ENCODE measurements at places on chromosomes 2 and 18. TPM values are rescaled to one million over a fixed set of nuclear protein-coding genes. Genes with fewer than 3 reads are reported as not detected.

GRCh38 chr2:7280790-7281189 lies 363.6 kb downstream of the RNF144A start:
- no peaks in the 10 kb centered on the region for H3K4me1 ChIP-seq
- no peak overlapping the region for H3K27ac ChIP-seq
- no peaks in the 10 kb centered on the region for H3K36me3 ChIP-seq
- no peak for DNase-seq
- H3K27me3 ChIP-seq: no peaks in the 10 kb centered on the region
- H3K4me3 ChIP-seq: no peak overlapping the region

DNA sequence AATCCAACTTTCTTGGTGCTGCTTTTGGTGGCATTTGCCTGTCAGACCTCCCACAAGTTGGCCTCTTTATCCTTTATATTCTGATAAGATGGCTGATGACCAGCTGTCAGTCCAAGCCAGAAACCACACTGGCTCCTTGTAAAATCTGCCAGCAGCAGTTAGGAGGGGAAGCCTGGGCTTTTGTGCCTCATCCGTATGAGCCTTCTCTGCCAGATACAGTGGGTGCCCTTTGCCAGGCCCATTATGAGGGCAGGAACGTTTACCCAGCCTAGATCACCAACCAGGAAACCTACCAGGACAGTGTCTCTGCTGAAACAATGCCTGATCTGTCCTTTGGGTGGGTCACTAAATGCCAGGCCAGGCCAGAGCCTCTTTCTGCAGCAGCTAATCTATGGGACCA lies 202.9 kb upstream of the SP5 start:
- H3K27me3 ChIP-seq: no peaks in the 10 kb centered on the region
- no peak for DNase-seq
- no peaks in the 10 kb centered on the region for H3K4me1 ChIP-seq
- no peak overlapping the region for H3K27ac ChIP-seq
- no peak overlapping the region for H3K4me3 ChIP-seq

Gene LGALSL
- polyA plus RNA-seq: 0.40 TPM

DNA sequence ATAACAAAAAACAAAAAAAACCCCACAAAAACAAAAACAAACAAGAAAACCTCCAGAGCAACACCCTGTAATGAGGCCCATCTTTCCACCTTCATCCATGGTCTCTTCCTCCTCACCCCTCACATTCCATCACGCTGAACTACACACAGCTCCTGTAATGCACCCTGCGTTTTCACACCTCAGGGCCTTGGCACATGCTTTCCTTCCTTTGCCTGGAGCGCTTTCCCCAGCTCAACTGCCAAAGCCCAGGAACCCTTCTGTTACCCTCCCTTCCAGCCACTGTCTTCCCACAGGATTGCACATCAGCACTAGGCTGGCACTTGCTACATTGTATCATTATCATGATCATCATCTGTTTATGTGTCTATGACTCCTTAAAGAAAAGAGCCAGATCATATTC lies 29.4 kb downstream of the TMEM247 start:
- no peak overlapping the region for H3K4me3 ChIP-seq
- no peaks in the 10 kb centered on the region for H3K27me3 ChIP-seq
- DNase-seq: no peak
- no peak overlapping the region for H3K27ac ChIP-seq
- no peaks in the 10 kb centered on the region for H3K36me3 ChIP-seq

GRCh38 chr2:154140249-154141025 lies 268.7 kb downstream of the GALNT13 start:
- no peaks in the 10 kb centered on the region for H3K4me1 ChIP-seq
- H3K27ac ChIP-seq: no peak overlapping the region
- no peaks in the 10 kb centered on the region for H3K36me3 ChIP-seq
- DNase-seq: no peak
- no peak overlapping the region for H3K4me3 ChIP-seq

- no peak for DNase-seq
- no peaks in the 10 kb centered on the region for H3K36me3 ChIP-seq
- H3K4me1 ChIP-seq: no peaks in the 10 kb centered on the region
- H3K27ac ChIP-seq: no peak overlapping the region
- H3K27me3 ChIP-seq: no peaks in the 10 kb centered on the region
Observed at GRCh38 chr2:107621186-107622165, 205.2 kb upstream of the RGPD4 start.

Gene CSRNP3
- not detected for polyA plus RNA-seq

Gene LHCGR
- not detected for polyA plus RNA-seq

- no peaks in the 10 kb centered on the region for H3K36me3 ChIP-seq
- no peak for DNase-seq
- no peaks in the 10 kb centered on the region for H3K27me3 ChIP-seq
- H3K27ac ChIP-seq: no peak overlapping the region
- H3K4me1 ChIP-seq: no peaks in the 10 kb centered on the region
Observed at GRCh38 chr2:18238209-18238608, 322.2 kb downstream of the RDH14 start.

- H3K36me3 ChIP-seq: no peaks in the 10 kb centered on the region
- H3K27ac ChIP-seq: no peak overlapping the region
- no peak for DNase-seq
- H3K27me3 ChIP-seq: no peaks in the 10 kb centered on the region
- H3K4me1 ChIP-seq: no peaks in the 10 kb centered on the region
Observed at GRCh38 chr2:158045362-158045761, 56.3 kb upstream of the UPP2 start.

DNA sequence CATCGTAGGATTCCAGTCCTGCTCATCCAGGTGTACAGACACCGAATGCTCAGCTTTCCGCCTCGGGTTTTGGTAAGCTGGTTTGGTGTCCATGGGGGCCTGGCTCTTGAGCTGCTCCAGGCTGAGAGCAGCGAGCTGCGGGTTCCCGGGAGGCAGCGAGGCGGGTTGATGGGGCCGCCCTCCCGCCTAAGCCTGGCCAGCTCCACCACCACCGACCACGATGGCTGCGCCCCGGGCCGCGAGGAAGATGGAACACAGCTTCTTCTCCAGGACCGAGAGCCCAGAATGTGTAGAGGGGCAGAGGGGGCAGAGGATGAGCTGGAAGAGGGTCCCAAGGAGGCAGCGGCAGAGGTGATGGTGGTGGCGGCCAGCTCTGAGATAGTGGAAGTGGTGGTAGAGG lies 64.1 kb downstream of the AKAIN1 start:
- H3K36me3 ChIP-seq: no peaks in the 10 kb centered on the region
- no peaks in the 10 kb centered on the region for H3K27me3 ChIP-seq
- H3K27ac ChIP-seq: no peak overlapping the region
- H3K4me3 ChIP-seq: no peak overlapping the region
- H3K4me1 ChIP-seq: no peaks in the 10 kb centered on the region

DNA sequence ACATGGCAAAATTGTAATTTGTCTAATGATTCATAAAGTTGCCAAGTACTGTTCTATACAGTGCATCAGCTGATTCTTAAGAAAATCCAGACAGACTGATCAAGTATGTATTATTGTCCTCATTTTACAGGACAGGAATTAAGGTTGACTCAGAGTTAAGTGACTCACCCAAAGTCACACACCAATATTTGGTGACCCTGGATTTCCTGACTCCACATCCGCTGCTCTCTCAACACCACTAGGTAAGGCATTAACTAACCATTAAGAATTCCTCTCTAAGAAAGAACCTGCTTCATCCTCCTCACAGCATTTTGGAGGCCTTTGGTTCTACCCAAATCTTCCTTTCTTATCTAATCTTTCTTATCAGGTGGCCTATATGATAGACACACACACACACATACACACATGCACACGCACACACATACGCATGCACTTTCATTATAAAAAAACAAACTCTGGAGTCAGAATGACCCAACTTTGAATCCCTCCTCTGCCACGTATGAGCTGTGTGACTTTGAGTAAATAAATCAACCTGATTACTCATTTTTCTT lies 150.8 kb downstream of the ANKRD44 start:
- DNase-seq: no peak
- H3K27me3 ChIP-seq: no peaks in the 10 kb centered on the region
- H3K4me1 ChIP-seq: peaks cover 79% of the 10 kb centered on the region
- H3K36me3 ChIP-seq: peaks cover 24% of the 10 kb centered on the region

Gene PMAIP1
- 150 TPM for polyA plus RNA-seq

All from B cell (primary cell).